ENCODE measurements at places on chromosomes 3 and 15.

DNA sequence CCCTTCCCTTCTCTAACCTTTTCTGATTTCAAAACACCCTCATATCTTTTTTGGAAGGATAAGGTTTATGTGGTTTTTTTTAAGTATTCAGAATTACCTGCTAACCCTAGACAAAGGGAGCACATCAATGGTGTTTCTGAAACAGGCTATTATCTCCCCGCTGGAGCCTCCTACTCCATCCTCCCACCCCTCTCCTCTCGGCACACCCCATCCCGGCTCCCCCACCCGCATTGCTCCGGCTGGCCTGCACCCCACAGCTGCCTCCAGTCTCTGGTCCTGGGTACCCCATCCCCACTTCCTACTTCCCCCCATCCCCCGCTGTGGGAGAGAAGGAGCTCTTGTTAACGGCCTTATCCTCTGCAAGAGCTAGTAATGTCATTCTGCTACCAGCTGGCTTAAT lies 59.2 kb downstream of the PDIA5 start:
- H3K36me3 ChIP-seq = peaks cover 56% of the 10 kb centered on the region
- no peak overlapping the region for H3K4me3 ChIP-seq
- no peak overlapping the region for H3K27ac ChIP-seq
- no peaks in the 10 kb centered on the region for H3K4me1 ChIP-seq

GRCh38 chr3:138429665-138430064 lies 4.8 kb upstream of the ESYT3 start:
- no peaks in the 10 kb centered on the region for H3K27me3 ChIP-seq
- no peak for DNase-seq
- H3K4me1 ChIP-seq = peaks cover 5% of the 10 kb centered on the region
- H3K4me3 ChIP-seq = no peak overlapping the region

GRCh38 chr3:118791246-118791645 lies 243.4 kb downstream of the IGSF11 start:
- no peak overlapping the region for H3K27ac ChIP-seq
- no peaks in the 10 kb centered on the region for H3K4me1 ChIP-seq
- no peak for DNase-seq
- no peak overlapping the region for H3K4me3 ChIP-seq
- H3K27me3 ChIP-seq = no peaks in the 10 kb centered on the region

DNA sequence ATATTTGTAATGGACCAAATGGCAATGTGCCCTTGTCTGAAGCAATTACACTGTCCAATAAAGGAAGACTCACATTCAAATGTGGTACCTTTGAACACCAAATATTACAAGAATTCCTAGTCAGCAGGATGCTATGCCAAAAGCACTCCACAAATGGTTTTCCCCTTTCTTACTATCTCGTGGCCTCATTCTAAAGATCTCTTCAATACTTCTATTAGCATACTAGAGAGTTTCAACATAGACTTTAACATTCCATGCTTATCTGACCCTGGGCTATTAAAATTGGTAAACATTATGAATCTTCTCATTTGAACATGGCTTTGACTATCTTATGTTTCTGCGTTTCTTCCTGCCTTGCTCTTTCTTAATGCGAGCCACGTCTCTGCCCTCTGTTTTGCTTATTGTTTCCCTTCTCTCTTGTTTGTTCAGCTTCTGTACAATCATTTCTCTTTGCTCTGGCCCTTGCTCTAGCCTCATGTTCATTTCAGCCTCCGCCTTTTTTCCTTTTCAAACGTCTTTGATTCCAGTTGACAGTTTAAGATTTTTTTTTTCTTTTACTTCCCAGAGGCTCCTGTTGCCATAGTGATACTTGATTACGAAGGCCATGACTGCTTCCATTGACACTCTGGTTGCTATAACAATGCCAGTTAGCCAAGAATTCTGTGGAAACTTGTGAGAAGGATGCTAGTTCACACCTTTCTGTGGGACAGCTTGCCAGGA lies 49.5 kb upstream of the SLC9A9 start:
- DNase-seq = no peak
- H3K36me3 ChIP-seq = no peaks in the 10 kb centered on the region
- no peaks in the 10 kb centered on the region for H3K4me1 ChIP-seq
- H3K4me3 ChIP-seq = no peak overlapping the region

- no peak overlapping the region for H3K4me3 ChIP-seq
- DNase-seq = no peak
- no peaks in the 10 kb centered on the region for H3K27me3 ChIP-seq
These were observed 311.3 kb downstream of the SLC9A9 start for GRCh38 chr3:143536817-143537535.

DNA sequence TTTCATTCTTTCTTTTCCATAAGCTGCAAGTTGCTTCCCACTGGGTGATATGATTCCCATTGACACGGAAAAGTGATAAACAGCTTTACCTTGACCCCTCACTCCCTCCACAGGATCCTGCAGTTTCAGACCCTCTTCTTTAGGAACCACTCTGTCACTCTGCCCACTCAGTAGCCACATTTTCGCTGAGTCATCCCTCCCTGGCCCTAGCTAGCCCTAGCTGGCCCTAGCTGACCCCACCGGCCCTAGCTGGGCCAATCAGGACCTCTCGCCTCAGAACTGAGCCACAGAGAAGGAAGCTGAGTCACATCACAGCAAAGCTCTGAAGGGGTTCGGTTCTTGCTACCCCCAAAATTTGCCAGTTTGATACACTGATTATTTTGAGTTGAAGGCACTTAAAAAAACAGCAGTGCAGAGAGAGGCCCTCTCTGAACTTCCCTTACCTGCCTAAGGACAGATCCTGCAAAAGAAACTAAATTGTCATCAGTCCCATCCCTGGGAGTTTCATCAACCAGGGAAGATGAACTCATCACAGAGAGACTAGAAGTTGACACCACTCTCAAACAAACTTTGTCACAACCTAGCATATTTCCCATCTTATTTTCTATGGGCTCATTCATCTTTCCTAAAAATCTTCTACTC lies 233.5 kb upstream of the PROK2 start:
- DNase-seq = no peak
- H3K4me1 ChIP-seq = no peaks in the 10 kb centered on the region
- no peak overlapping the region for H3K4me3 ChIP-seq
- no peaks in the 10 kb centered on the region for H3K36me3 ChIP-seq
